ENCODE measurements at places on chromosomes 3 and 15.
A peak's percentile ranks its signal among the peaks of the same experiment; 100 is the strongest.

GRCh38 chr3:179156170-179156569 lies 8.0 kb downstream of the PIK3CA start:
- no peak for DNase-seq

DNA sequence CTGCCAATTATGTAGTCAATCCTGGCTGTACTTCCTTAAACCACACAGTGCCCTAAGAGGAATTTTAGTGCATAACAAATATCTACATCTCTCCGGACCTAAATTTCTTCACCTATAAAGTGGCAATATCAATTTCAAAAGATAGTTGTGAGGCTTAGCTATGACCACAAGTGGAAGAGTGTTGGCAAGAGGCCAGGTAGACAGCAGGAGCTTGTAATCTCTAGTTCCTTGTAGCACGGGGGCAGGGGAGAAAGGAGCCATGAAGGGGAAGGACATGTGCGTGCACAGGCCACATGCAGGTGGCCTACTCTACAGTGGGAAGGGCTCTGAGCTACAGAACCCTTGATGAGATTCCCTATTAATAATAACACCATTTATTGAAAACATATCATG lies 269.7 kb downstream of the ABHD5 start:
- DNase-seq = no peak

DNA sequence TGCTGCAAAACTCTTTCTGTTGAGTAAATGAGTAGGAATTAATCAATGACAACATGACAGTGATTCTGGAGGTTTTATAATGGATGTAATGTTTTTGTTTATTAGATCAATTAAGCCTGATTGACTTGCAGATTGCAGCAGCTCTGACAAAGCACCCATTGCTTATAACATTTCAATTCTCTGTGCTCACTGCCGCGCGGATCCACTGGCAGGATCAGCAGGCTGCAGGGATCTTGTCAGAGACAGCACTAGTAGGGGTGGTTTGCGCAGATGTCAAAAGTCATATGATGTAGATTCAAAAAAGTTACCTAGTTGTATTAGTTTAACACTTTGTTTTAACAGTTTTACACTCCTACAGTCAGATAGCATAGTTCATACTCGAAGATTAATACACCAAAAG lies 93.4 kb downstream of the MBNL1 start:
- DNase-seq = no peak

DNA sequence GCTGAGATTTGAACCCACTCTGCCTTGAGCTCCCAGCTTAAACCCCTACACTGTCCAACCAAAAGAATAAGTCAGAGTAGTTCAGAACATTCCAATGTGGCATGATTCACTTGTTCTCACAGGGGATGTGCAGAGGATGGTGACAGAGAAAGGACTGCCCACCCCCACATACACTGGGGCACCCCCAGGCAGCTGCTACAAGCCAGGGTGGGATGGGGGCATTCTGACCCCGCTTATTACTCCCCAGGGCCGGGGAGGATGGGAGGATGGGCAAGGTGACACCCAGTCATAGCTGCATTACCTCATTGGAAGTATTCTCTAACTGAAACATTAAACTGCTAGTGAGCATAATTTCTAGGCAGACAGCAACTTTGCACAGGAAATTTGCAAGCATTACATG lies 126.0 kb upstream of the PRR20G start:
- no peak for DNase-seq

DNA sequence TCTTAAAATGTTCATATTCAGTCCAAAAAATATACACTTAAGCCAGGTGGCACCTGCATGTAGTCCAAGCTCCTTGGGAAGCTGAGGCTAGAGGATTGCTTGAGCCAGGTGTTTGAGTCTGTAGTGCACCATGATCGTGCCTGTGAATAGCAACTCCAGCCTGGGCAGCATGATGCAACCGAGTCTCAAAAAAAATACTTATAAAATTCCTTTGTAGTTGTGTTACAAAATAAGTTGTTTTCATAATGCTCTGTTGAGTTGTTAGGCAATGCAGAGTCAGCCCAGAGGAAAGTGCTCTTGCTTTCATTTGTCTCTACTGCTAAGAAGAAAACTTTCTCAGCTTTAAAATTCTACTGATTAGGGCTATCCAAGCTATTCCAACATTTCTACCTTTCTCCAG lies 442.8 kb upstream of the ARRDC4 start:
- no peak for DNase-seq

GRCh38 chr15:44029003-44029402 lies 166.1 kb downstream of the FRMD5 start:
- DNase-seq = no peak

- DNase-seq = no peak
Measured at GRCh38 chr3:128254967-128255366, 101.7 kb downstream of the EEFSEC start.

- no peak for DNase-seq
Measured at GRCh38 chr3:15606434-15606891, 4.9 kb downstream of the BTD start.

- peak; percentile 52 for DNase-seq
Measured at GRCh38 chr3:15815696-15816095, 17.9 kb upstream of the ANKRD28 start.

GRCh38 chr3:136862617-136863322 lies 762 bp downstream of the NCK1 start:
- peak; percentile 25 for DNase-seq

DNA sequence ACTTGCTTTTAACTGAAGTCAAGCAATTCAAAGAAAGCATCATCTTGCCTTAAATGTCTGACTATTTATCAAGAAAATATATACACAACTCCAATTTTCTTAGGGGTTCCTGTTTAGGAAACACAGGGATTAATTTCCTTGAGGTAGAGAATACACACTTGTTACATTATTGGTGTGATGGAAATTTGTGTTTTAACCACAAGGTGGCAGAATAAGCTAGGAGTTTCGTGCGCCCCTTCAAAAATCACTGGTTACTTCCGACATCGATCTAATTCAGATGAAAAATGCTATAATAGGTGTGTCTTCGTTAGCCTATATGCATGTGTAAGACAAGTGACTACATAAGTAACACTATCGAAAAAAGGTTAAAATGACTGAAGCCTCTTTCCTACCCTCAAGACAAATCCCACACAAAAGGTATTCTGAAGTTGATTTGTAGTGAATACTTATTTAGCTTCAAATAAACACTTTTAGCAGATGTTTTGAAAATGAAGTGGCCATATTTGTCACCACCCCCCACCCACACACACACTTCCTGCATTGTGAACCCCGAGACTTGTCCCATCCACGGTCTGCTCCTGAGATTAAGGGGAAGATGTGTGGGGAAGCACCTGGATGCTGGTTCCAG lies 246.5 kb downstream of the ROBO1 start:
- peak; percentile 31 for DNase-seq

DNA sequence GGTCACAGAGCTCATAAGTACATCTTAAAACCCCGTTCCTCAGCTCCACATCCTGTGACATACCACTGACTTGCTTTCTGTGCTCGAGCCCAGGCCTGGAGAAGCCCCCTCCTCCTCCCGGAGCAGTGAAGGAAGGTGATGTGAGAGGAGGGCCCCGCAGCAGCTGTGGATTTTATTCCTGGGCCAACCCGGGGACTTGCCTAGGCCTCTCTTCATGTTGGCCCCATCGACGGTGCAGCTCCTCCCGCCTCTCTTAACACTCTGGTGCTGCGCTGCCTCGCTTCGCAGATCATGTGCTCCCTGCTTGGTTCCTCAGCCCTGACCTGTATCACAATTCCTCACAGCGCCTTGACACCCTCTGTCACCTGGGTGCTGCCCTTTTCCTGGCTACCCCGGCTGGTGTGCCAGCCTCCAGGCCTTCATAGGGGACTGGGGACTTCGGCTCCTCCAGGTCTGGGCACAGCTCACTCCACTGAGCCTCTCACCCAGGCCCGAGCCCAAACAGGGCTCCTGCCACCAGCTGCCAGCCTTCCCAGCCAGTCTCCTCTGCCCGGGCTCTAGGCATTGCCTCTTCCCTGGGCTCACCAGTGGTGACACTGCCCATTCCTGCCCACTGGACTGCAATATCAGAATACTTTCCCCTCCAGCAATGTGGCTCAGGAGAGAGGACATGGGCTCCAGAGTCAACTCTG lies 21.5 kb downstream of the MAGEF1 start:
- no peak for DNase-seq

GRCh38 chr15:48325400-48325799 lies 5.8 kb upstream of the DUT start:
- no peak for DNase-seq

DNA sequence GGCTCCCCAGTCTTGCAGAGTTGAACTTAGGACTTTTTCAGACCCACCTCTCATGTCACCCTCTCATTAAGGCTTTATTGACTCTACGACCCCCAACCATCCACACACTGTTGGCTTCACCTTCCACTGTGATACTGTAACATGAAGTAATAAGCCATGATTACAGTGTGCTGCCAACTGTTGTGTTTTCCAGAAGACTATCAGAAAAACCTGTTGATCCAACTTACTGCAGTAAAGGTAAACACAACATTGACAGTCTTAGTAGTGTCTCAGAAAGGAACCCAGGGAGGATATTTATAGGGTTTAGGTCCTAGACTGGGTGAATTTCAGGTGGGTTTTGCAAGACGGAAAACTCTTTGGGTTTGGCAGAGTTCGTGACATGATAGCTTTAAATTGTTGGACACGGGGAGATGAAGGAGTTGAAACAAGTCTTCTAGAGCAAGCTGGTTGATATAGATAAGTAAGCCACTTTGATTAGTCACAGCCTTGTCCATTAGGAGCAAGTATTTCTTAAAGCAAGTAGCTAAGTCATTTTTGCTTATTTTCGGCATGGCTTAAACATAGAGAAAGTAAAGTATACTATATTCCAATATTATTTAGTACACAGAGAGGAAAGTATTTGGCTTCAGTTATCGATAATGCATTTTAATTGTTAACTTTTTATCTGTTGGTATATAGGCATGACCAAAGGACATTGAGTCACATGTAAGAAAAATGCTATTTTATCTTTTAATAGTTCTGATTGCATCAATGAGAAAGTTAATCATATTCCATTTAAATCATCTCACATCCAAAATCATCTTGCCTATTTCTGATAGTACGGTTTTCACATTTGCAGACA lies 2.4 kb upstream of the COL6A5 start:
- no peak for DNase-seq
